ENCODE measurements at places on chromosomes 6 and 20.

DNA sequence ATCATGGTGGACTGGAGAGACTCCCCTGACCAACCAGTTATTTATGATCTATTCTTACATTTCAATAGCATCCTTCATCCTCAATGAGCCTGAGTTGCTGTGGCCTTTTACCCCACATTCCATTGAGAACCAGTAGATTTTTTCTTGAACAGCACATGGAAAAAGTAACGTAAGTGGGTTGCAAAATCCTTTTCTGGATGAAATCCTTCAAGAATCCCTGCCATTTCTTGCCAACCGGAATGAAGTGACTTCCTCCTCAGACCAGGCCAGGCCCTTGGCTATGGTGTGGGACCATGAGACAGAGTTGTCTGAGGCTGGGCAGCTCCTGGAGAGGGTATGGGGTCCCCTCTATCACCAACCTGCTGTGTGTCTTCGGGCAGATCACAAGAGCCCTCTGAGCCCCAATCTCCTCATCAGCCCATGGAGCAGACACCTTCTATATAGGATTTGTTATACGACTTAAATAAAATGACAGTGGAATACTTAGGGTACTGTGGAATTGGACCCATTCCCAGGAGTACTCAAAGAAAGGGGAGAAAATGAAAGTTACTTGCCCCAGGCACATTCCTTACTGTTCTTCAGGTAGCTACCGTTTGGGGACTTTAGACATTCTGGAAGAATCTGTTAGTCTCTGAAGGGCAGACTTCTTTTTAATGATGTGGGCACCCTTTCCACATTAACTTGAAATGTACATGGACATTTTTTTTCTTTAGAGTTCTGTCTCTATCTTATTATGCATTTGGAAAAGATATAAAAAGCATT lies 10.9 kb downstream of the EYA2 start:
- no peak for DNase-seq

DNA sequence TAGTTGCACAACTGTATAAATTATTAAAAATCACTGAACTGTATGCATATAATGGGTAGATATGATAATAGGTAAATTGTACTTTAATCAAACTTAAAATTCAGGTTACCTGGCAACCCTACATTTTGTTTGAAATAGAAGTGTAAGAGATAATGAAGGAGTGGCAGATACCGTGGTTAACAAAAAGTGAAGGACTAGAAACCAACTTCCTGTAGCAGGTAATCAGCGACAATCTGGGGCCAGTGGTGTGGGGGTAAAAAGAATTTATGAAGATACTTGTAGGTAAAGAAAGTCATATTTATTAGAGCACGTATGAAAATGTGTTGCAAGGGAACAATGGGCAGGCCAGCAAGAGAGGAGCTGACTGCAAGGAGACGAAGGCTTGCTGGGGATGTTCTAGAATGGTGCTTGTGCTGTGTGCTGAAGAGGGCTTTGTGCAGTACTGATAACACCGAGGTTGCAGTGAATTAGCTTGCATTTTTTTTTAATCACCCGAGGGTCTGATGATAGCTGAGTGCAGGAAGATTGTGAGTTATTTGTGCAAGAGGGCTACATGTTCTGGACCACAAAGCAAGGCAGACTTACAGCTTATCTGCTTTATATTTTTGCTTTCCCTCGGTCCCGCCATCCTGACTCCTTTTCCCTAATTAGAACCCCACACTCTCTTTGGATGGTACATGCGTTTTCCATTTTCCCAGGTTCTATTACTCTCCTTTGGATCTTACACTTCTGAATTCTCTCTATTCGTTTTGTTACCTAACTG lies 4.6 kb upstream of the ENPP1 start:
- no peak for DNase-seq

DNA sequence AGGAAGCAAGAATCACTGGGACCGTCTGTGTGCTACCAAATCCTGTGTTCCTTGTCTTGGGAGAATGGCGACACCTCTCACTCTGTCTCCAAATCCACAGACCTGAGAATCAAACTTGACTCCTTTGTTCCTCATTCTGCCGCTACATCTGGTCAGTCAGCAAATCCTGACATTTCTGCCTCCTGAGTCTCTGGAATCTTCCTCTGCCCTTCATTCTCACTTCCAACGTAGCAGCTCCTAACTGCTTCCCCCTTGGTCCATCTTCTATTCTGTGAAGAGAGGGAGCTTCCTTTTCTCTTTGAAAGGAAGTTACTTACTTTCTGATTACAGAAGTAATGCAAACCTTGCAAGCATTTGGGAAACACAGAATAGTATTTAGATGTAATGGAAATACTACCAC lies 37.7 kb downstream of the SYTL3 start:
- no peak for DNase-seq

- no peak for DNase-seq
Measured at GRCh38 chr6:129759796-129760605, 50.0 kb upstream of the ARHGAP18 start.

- DNase-seq = no peak
Measured at GRCh38 chr6:96794980-96795379, 42.3 kb downstream of the GPR63 start.

GRCh38 chr6:93407186-93407585 lies 12.2 kb downstream of the EPHA7 start:
- DNase-seq = no peak

- no peak for DNase-seq
Measured at GRCh38 chr6:118843685-118844390, 50.1 kb upstream of the ASF1A start.

DNA sequence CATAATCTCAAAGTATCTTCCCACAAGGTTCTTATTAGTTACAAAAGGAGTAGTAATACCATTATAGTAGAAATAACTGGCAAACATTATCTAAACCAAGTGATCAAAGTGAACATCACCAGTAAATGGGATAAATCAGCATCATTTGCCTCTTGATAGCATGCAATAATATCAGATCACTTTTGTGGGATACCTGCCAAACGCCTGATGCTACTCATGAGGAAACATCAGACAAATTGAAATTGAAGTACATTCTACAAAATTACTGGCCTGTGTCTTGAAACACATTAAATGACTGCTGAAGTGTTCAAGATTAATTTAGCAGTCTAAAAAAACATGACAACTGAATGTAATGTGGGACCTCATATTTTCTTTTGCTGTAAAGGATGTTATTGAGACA lies 208.1 kb downstream of the TINAG start:
- no peak for DNase-seq

DNA sequence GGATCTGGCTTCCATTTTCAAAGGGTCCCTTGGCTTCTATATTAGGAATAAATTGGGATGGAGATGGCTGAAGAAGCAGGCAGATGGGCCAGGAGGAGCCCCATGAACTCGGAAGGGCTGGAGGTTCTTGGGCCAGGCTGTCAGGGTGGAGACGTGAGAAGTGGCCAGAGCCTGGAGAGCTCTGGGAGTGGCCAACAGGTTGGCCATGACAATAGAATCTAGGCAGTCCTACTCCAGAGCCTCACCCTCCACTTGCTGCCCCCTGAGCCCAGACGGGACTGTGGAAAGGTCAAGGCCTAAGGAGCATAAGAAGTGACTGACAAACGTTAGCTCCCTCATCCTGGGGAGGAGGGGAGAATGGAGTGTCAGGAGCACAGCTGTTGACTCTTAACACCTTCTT lies 62.1 kb downstream of the STK35 start:
- DNase-seq = no peak

GRCh38 chr6:20416567-20417345 lies 15.1 kb downstream of the E2F3 start:
- DNase-seq = no peak

DNA sequence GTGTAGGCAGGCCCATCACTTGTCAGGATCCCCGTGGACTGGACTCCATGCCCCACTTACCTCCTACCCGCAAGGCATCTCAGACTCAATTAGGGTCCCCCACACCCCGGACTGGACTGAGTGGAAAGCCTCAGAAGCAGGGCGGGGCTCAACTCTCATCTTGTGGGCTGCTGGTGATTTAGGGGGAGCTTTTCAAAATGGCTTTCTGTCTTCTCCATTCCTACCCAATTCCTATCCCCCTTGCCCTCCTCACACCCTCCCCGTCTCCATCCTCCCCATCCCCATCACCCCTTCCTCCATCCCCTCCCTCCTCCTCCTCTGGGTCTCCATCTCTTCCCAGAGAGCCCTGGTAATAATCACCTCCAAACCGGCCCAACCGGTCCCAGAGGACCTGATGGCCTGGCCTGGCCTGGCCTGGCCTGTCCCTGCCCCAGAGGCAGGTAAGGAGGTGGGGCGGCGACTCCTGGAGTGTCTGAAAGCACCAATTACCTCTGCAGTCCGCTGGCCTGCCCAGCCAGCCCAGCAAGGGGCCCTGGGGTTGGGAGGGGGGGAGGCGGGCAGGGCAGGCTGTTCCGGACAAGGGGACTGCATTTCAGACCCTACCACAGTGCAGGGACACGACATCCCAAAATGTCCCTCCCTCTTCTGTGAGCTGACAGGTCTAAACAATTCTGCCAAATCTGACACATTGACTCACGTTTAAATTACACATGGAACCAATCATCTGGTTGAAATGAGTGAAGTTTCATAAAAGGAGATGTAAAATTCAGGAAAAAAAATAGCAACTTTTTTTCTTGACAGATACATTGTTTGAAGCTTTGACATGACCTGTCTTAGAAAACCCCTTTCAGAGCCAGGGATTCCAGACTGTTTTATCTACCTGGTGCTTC lies 24.8 kb downstream of the MAFB start:
- DNase-seq = no peak

DNA sequence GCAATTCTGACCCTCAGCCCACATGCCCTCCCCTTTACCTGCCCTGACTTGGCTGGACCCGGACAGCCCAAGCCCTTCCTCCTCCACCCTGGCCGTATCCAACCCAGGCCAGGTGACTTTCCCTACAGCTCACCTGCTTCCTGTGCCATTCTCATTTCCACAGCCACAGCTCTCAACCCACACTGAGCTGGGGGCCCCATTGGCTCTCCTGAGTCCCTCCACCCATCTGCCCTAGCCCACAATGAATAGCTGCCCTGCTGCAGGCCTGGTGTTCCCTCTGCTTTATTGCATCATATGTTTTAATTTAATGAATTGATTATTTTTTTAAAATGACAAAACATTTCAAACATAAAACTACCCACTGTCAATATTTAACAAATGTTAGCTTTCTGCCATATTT lies 118.5 kb upstream of the BACH2 start:
- no peak for DNase-seq

DNA sequence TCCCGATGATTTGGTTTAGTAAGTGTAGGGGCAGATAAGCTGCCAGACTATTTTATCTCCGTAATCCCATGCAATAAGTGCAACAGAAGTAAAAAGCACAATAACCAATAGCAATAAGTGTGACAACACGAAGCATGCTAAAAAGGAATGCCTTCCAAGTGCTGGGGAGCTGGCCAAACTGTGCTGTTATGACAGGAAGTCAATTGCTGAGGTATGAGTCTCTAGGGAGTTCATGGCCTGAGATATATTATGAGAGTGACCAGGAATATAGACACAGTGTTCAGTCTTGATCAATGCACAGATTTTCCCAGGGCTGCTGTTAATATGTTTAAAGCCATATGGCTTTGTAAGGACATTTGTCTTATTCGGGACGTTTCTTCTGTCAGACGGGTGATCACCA lies 10.5 kb upstream of the ANGPT4 start:
- DNase-seq = no peak

GRCh38 chr6:13431861-13432465 lies 55.4 kb downstream of the GFOD1 start:
- no peak for DNase-seq

DNA sequence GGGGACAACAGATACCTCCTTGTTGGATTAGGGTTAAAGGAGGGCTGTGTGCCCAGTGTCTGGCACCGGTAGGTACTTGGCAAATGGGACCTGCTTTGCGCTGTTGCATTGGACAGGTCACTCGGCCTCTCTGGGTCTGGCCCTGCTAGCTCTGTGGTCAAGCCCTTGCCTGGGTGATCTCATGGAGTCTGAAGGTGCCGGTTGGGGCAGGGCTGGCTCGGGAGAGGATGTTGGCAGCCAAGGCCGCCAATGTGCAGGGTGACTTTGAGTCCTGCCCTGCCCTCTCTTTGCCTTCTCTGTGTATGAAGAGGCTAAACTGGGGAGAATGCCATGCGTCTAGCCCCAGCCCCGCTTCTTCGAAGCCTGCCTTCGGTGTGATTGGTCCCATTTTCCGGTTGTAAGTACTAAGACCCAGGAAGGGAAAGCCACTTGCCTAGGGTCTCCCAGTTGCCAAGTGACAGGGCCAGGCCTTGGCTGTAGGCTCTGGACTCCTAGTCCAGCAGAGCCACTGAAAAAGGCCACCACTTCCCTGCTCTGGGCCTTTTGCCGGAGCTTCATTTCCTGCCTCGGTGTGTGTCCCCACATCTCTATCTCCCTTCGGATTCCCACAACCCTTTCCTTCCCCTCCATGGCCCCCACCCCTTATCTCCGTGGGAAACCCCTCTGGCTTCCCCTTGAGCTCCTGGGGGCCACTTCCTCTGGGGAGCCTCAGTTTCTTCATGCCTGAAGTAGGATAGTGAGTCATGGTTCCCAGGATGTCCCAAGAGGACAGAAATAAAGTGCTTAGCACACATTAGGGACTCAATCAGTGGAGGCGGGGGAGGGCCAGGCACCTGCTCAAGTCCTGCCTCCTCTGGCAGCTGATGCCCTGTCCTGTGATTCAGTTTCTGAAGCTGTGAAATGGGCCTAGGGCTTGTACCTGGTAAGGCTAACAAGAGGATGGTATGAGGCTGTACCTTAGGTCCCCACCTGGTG lies 3.9 kb downstream of the SRC start:
- no peak for DNase-seq

- DNase-seq = no peak
Measured at GRCh38 chr20:24588047-24588635, 118.7 kb downstream of the SYNDIG1 start.

DNA sequence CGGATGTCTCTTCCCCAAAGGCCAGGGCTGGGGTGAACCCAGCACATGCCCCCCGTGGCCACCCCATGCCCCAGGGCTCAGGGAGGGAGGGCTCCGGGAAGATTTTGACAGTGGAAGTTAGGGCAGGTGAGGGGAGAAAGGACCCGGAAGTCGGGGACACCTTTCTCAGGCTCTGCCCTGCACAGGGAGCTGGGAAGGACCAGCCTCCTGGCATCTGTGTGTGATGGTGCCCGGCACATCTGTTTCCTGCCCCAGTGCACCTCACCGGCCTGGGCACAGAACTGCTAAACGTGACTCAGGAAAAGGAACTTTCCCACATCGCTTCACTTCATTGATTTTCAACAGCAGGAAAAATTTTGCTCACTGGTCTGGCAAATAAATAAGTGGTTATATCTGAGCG lies 141.1 kb upstream of the AFDN start:
- no peak for DNase-seq

DNA sequence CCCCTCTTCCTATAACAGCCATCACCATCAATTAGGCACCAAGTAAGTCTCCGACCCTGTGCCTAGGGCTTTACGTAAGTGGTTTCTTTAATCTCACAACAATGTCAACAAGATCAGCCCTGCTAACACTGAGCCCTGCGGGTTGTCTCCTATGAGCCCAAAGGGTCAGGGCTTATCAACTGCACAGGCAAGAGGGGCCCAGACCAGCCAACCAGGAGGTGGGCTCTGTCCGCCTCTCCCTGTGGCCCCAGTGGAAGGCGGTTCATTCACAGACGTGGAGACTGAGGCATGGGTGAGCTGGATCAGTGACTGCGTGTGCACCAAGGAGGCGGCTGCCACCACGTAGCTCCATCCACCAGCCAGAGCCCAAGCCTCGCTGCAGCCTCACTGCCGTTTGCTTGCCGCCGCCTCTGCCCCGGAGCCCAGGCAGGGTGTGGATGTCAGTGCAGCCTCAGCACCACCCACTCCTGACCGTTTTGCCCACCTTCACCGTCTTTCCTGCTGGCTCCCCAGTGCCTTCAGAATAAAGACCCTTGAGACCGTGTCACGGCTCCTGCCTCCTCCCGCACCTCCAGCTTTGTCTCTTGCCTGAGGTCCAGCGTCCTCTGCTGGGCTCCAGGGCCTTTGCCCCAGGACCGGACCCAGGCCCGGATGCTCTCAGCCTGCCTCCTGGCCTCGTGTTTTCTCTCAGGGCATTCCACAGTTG lies 78.7 kb downstream of the DLL1 start:
- DNase-seq = no peak
